ENCODE measurements at places on chromosomes 12 and 14.

DNA sequence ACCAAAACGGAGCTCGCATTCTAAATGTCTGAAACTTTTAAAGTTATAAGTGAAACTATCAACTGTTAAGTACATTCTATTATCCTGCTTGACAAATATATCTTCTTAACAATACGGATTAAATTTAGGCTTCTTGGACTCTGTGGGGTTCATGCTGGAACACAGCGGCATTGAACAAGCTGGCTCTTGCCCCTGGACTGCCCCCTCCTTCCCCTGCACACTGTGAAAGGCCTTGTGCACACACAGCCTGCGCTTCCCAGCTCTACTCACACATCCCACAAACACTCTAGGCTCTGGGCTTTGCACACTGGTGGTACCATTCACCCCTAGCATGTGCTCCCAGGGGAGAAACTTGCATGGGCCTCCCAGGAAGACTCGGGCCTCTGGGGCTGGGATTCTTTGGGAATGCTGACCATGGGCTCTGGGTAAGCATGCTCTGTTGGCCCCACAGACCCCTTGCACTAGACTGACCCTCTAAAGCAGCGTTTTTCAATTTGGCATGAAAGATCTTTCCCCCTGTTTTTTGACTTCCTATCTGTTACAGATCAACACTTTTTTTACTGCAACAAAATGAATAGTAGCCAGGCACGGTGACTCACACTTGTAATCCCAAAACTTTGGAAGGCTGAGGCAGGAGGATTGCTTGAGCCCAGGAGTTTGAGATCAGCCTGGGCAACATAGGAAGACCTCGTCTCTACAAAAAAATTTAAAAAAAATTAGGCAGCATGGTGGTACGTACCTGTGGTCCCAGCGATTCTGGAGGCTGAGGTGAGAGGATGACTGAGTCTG lies 96.2 kb upstream of the CPM start:
- DNase-seq: no peak

- no peak for DNase-seq
These were observed 24.5 kb upstream of the KIF21A start for GRCh38 chr12:39467432-39467870.

DNA sequence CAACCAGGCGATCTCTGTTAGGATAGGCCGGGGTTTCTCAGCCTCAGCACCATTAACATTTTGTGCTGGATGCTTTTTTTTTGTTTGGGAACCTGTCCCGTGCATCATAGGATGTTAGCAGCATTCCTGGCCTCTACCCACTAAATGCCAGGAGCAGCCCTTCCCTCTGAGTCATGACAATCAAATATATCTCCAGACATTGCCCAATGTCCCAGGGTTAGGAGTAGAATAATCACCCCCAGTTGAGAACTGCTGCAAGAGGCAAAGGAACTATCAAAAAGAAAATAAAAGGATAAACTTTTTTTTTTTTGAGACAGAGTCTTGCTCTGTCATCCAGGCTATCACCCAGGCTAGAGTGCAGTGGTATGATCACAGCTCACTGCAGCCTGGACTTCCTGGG lies 76.0 kb downstream of the ACACB start:
- no peak for DNase-seq

DNA sequence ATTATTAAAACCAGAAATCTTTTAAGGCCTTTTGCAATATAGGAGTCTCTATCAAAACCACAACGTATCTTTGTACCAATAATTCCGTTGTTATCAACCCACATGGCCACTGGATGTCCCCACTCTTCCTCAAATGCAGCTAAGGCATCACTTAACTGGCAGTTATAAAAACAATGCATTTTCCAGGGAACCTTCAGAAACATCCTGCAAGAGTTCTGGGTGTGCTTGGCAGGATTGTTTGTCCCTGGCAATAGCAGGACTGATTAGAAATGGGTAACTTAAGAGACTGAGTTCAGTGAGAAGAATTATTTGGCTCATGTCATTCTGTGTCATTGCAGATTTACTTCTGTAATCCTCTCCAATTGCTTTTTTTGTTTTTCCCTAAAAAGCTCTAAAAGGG lies 112.0 kb downstream of the SLC15A5 start:
- DNase-seq: no peak

DNA sequence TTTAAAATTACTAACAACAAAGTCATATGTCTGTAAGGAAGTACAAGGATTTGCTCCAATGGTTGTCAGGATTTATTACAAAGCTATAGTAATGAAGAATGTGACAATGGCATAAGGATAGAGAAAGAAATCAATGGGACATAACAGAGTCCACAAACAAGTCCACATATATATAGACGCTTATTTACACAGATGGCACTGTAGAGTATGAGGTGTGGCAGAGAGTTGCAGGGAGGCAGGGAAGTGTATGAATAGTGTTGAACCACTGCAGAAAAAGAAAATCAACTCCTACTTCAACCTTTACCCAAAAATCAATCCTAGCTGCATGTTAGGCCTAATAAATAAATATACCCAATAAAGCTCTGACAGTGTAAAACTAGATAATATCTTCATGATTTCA lies 21.3 kb downstream of the SOS2 start:
- DNase-seq: no peak

GRCh38 chr14:91372671-91373495 lies 44.7 kb downstream of the CCDC88C start:
- DNase-seq: peak; percentile 48

GRCh38 chr12:70121562-70121961 lies 121.7 kb upstream of the CNOT2 start:
- no peak for DNase-seq

- no peak for DNase-seq
These were observed 39.2 kb downstream of the BCL11B start for GRCh38 chr14:99232714-99233214.

- no peak for DNase-seq
These were observed 9.6 kb upstream of the PTPRB start for GRCh38 chr12:70646850-70647249.

DNA sequence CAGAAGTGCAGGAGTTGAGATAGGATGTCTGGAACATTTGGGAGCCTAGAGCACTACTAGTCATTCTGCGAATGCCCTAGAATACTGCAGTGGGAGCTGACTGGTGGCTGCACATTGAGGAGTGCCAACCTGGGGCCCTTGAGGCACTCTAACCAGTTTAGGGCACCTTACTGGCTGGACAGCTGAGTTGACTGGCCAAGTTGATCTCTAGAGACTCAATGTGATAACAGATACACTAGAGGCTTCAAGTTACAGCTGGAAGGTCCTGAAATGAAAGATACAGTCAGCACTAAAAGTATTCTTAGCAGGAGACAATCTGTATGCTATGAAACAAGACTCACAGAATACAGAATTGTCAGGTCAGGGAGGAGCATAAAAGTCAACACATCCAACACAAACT lies 8.0 kb downstream of the SLC8A3 start:
- no peak for DNase-seq

DNA sequence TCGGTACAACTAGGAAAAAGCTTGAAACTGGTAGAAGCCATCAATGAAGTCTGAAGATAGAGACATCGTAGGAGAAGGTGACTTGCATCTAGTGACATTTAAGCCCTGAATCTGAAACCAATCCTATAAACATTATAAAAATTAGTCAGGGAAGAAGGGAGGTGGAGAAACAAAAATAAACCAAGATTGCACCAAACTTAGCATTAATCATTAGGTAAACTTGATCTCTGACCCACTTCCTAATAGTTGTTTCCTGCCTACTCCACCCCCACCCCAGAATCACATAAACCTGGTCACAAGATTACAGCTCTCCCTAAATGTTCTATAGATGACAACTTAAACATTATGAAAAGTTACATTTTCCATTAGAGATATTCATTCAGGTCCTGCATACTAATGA lies 40.4 kb downstream of the TSPAN19 start:
- DNase-seq: no peak

DNA sequence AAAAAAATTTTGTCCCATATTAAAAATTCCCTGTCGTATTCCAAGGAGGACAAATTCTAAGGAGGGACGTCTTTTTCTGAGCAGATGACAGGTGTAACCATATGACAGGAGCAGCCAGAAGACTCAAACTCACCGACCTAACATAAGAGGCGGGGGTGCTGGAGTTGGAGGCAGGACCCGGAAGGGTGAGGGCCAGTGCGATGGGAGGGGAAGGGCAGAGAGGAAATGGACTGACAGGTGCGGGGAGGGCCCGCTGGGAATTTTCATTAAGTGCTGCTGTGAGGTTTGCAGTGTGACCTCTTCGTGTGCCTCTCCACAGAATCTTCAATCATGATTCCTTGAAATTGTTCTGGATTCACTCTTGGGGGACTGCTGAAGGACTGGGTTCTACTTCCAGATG lies 189.4 kb downstream of the NTF3 start:
- no peak for DNase-seq

- DNase-seq: no peak
These were observed 856.9 kb upstream of the SEL1L start for GRCh38 chr14:82390586-82390985.

DNA sequence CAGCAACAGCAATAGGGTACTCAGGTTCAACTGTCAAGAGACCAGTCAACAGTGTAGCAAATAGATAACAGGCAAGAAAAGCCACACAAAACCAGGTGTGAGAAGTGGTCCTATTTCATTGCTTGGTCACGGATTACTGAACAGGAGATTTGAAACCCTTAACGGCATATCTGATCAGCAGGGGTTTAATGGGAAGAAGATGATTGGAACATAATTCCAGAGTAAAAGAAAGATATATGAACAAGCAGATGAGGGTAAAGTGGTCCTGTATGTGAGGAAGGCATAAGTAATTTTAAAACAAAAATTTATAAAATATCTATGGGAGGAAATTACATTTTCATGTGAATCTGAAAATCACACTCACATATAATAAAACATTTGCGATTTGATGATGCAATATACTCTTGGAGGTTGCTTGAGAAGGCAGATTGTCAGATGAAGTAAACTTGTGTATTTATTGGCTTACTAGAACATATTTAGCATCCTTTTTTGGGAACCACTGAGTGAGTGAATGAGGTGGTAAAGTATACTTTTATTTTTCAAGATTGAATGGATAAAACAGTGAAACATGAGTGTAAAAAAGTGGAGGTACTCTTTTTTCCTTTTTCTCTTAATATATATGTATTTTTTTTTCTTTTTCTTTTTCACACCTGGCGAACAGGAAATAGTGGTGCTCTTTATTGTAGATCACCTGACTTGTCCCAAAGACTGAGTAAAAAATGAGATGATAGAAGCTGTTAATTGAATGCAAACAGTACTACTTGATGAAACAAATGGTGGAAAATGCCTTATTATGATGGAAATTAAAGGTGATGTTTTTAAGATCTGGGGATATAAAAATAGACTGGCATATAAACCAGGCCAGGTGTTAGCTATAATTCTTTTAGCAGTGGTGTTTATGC lies 21.6 kb upstream of the SDR39U1 start:
- DNase-seq: no peak

Data from natural killer cell (primary cell).